ENCODE measurements at places on chromosomes 2 and 18.

- no peak for DNase-seq
Measured at GRCh38 chr2:164847981-164848741, 6.5 kb upstream of the COBLL1 start.

DNA sequence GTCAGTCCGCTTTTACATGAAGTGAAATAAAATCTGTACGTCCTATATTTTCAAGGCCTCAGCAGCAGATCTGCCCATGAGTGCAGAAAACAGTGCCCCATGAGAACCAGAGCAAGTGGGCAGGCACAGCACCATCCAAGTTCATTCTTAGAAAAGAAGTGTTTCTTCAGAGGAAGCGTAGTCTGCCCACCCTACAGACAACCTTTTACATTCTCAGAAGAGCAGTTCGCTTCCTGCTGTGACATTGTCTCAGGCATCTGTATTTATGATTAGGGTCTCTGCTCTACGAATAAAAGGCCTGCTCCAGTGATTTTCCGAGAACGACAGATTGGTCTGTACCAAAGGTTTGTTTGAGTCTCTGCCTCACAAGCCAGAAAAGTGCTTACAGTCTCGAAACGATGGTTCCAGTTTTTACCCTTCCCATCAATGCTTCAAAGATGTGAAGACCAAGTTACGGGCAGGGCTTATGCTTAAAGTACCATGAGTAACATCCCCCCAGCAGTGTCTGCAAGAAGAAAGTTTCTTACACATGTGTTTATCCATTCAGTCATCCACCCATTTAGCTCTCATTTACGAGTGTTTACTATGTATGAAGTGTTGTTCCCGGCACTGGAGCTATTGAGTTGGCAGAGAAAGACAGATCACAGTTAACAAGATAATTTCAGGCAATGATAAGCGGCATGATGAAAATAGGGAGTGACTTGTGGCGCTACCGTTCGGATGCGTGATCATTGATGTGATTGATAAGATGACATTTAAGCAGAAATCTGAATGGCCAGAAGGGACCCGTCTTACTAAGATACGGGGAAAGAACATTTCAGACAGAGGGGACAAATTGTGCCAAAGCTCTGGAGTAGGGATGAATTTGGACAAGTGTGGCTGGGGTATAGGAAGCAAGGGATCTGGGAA lies 31.4 kb upstream of the CTLA4 start:
- no peak for DNase-seq

GRCh38 chr2:65782186-65782585 lies 349.8 kb upstream of the SPRED2 start:
- DNase-seq, result no peak

DNA sequence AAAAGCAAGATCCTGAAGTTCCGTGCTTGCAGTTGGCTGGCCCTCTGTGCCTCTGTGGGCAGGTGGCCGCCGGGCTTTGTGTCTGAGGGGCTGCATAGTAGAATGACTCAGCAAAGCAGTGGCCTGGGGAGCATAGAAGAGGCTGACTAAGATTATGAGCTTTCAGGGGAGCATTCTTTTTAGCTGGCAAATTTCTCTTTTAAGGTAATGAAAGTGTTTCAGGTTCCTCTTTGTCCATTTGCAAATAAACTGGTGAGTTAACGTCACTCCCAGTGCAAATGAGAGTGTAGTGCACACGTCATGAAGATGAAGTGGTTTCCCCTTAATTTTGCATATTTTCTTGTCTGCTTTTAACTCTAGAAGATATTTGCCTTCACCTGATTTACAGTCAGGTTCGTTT lies 98.6 kb downstream of the BCL2L11 start:
- DNase-seq, result peak; percentile 24

GRCh38 chr18:33761363-33761762 lies 183.3 kb downstream of the ASXL3 start:
- DNase-seq, result peak; percentile 12

- DNase-seq, result peak; percentile 94
Measured at GRCh38 chr2:11710210-11710609, 36.2 kb upstream of the LPIN1 start.

- DNase-seq, result peak; percentile 93
Measured at GRCh38 chr18:49052891-49053644, 102.3 kb upstream of the SMAD7 start.

DNA sequence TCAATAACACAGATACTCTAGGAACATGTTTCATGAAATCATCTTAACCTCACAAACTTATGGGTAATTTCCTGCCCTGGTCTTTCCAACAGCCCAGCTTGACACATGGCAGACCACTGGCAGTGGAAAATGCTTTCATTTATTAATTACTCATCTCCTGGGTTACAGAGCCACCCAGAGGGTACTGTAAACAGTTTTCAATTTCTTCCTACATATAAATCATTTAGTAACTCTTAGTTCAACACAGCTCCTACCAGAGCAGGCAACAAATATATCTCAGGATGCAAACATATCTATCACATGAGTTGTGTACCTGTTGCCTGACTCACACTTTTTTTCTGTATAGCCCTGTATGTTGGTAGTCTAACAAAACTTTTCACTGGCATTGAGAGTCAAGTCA lies 99.2 kb upstream of the VRK2 start:
- DNase-seq, result no peak

DNA sequence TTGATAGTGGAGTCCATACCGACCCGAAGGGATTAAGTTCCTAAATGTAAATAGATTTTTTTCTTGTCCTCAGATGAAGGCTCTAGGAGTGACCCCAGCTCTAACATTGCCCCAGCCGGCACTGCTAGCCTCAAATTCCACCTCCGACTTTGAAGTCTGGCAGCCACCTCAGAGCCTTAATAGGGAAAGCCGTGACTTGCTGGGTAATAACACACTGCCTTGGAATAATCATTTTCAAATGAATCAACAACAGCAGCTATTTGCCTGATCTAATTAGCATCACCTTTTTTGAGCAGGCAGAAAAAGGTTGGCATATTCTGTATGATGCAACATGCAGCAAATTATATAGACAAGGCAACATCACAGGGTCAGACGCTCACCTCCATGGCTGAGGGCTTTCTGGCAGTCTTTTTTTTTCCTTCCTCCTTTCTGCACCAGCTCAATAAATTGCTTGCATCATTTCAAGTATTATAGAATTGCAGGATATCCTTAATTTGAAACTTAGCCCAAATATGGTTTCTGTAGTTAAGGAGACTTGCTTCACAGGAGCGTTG lies 276.5 kb upstream of the ATP5MC3 start:
- no peak for DNase-seq
